ENCODE measurements at places on chromosomes 6 and 20.

GRCh38 chr6:106247733-106248132, 77.8 kb downstream of the ATG5 start:
- DNase-seq = no peak

DNA sequence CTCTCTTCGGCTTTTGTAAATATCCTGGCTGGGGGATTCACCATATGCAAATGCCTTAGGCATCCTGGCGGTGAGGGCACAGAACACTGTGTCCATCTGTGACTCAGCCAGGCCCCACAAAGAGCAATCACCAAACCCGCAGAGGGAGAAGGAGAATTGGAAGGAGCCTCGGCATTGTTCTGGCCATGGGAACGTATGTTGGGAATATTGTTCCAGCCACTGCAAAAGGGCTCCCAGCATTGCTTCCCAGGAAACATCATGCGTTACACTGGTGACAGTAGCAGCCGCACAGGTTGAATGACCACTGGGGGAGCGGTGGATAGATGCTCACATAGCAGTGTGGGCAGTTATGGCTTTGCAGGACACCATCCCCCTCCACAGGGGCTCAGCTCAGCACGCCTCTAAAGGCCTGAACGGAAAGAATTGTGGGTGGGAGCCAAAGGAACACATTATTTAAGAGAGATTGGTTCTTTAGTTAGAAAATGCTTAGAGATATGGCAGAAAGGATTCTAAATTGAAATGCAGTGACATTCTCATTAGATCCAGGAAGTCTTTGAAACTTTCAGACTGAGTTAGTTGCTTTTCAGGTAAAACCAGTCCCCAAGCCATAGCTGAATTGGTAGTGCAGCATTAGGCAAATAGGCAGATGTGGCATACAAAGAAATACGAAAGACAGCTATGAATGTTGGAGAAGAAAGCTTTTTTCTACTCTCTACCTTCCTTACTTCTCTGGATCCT, 104.3 kb downstream of the RNF144B start:
- no peak for DNase-seq

DNA sequence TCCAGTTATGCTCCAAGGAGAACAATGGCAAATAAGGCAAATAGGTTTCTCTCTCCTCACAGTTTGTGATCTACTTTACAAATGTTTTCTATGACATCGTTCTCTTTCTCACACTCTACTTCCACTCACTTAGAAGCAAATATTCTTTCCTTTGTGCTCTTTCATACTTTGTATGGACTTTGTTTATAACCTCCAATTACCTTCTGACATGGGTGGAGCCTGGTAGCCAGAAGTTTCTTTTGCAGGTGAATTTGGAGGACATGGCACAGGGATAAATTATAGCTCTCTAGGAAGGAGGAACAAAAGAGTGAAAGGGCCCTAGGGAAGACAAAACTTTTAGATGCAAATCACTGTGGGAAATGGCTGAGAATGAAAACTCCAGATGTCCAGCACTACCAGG, 69.3 kb downstream of the OPN5 start:
- no peak for DNase-seq

GRCh38 chr20:23111944-23112342, 25.8 kb upstream of the CD93 start:
- DNase-seq = no peak

- DNase-seq = no peak
Observed at GRCh38 chr6:22350109-22350508, 53.3 kb upstream of the PRL start.

DNA sequence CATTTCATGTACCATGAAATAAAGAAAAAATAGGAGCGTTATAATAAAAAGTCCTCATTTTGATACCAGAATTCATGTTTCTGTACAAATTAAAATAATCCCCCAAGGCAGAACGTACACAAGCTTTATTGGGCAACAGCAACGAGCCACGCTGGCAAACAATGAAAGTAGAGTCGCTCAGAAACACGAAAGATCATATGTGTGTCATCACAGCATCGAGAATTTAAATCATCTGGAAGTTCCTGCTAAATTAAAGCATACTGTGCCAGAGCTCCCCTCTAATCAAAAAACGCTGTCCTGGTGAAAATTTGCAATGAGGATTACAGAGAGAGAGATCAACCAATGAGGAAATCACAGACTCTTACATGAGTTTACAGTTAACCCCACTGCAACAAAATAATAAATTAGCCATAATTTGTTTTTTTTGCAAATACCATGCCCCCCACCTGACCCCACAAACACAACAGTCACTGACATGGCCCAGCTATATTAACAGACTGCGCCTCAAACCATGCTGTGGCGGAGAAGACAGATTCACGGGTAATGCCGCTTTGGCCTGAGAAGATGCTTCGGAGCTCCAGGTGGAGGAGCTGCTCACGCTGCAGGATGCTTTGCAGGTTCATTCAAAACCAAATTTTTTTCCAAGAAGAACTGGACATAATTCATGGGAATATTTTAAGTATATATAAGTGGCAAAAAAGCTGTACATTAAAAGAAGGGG, 54.3 kb upstream of the NFATC2 start:
- DNase-seq = no peak

GRCh38 chr20:59697068-59697467, 92.7 kb downstream of the PHACTR3 start:
- DNase-seq = no peak

GRCh38 chr6:52335576-52335975, 26.4 kb upstream of the PAQR8 start:
- DNase-seq = no peak

DNA sequence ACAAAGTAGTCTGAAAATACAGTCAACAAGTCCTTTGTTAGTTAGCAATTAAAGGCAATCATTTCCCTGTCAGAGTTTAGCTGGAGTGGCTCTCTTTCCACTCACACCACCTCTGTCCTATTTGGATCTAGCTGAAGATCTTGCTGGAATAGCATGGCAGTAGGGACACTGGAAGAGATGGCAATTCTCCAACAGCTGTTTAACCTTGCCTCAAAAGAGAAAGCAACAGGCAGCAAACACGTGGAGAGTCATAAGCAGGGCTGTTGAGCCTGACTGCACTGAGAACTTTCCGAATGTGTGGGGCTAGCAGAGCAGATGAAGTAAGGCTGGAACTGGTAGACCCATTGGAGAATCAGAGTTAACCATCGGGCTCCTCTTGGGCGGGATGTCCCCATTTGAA, 38.0 kb upstream of the PRSS35 start:
- no peak for DNase-seq

GRCh38 chr20:20014659-20015058, 2.5 kb upstream of the NAA20 start:
- no peak for DNase-seq

- no peak for DNase-seq
Observed at GRCh38 chr6:167678102-167679101, 148.3 kb upstream of the AFDN start.

GRCh38 chr6:129009851-129010250, 126.9 kb downstream of the LAMA2 start:
- DNase-seq = no peak

- DNase-seq = no peak
Observed at GRCh38 chr20:9416421-9416820, 98.0 kb upstream of the LAMP5 start.

GRCh38 chr6:130615816-130616215, 211.4 kb upstream of the SMLR1 start:
- no peak for DNase-seq

DNA sequence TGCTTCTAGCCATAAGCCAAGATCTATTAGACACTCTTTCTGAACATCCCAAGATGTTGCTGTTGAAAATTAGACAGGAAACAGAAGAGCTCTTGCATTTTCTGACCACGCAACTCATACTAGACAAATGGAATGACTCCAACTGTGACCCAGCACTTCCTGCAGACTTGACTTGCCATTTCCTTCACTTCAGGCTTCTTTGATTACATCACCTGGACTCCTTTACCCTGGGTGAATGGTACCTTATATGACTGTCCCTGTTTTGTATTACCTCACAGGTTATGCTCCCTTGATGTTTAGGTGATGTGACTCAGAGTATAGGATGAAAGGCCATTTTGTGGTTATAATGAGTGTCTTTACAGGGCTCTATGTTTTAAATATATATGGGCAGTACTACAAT, 236.1 kb downstream of the BMP2 start:
- DNase-seq = no peak

GRCh38 chr6:168078943-168079405, at the start of gene FRMD1:
TSS of gene FRMD1 (minus strand) at chr6:168079212. CDS start at chr6:168079094, 118 bp downstream.
- DNase-seq = no peak

DNA sequence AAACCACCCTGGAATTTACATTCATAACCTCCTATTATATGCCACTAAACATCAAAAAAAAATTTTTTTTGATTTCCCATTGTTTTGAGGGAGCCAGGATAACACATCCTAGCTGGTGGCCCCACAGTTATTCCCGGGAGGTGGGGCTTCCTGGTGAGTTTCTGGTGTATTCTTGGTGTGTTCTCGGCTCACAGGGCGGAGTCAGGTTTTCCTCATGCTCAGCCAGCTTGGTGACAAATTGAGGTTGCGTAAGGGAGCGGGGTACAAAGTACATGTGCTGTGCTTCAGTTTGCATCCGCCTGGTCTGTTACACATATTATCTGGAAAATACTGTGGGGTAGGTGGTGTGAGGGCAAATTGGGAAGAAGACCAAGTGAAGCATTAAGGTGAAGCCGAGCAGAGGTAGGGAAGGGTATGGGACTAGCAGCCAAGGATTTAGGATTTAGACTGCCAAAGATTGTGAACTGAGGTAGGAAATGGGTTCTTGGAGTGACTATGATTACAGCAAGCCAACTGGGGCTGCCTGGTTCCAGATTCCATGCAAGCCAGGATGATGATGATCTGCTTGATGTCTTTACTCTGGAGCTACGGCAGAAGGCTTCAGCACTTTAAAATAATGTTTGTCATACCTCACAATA, 46.2 kb upstream of the EEF1A1 start:
- DNase-seq = no peak

GRCh38 chr6:160386869-160387530, 38.8 kb downstream of the SLC22A3 start:
- no peak for DNase-seq

- no peak for DNase-seq
Observed at GRCh38 chr6:112787371-112787770, 440.2 kb downstream of the RFPL4B start.

DNA sequence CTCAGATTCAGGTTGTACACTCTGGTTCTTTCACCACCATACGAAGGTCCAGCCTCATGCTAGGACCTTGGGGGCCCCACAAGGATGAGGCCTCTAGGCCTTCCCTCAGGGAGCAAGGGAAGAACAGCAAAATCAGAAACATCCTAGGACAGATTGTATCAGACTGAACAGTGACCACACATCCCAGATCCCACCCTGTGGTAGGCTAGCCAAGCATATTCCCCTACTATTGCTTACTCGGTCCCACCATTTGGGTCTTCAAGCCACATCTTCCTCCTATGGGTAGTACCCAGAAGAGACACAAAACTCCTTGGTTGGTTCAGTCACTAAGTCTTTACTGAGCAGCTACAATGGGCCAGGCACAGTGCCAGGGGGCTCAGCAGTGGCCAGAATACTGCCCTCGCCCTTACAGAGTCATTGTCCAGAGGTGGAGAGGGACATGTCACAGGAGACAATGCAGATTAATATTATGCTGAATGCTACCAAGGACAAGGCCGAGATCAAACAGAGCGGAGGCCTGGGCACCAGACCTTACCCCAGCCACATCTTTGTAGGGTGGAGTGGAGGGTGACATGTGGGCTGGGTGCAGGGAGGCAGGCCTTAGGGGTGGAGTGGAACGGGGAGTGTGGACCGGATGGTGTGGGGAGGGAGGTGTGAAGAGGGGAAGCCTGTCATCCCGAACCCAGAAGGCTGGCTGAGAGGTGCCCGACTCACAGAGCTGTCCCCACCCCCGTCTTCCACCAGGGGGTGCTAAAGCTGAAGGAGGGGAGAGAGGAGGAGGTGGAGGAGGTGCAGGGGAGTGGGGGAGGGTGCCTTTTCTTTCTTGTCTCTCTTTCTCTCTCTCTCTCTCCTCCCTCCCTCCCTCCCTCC, 6.8 kb upstream of the MAPK13 start:
- peak; percentile 85 for DNase-seq

- DNase-seq = no peak
Observed at GRCh38 chr20:43799150-43799711, 72.4 kb upstream of the GTSF1L start.

DNA sequence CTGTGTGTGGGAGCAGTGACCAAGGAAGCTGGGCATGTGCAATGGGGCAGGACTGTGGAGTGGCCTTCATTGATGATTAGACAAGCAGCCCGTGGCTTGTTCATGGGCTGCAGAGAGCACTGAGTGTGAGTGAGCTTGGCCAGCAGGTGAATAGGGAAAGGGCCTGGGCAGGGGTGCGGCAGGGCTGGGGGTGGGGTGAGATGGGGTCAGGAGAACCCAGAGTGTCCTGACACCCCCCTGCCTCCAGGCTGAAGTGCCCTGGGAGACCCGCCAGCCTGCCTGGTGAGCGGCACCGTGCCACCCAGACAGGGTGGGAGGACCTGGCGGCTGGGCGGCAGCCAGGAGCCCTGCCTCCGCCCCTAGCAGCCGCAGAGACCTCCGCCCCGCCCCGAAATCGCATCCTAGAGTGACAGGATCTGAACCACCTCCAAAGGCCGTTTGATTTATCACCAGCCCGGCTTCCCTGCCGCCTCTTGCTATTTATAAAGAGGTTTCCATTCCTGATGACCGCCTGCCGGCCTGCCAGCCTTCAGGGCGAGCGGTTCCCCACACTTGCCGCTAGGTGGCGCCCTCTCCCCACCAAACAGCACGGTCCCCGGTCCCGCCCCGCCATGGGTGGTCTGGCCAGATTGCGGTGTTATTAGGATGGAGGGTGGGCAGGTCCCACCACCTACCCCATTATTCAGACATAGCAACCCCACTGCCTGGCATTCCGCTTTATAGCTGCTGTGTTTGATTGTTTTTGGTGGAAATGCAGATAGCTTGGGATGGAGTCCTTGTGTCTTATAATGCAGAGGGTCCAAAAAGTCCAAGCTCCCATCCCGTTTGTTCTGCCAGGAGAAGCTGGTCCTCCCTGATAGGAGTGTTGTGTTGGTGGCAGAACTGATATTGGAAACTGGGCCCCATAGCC, 3.5 kb downstream of the MYLK2 start:
- peak; percentile 65 for DNase-seq
